Activated CD4-positive, alpha-beta T cell treated with anti-CD3 and anti-CD28 coated beads, Interleukin-2, amount 50 U/mL, for 48 hours (primary cell): ENCODE measurements at places on chromosomes 6 and 20.
A peak's percentile ranks its signal among the peaks of the same experiment; 100 is the strongest.

DNA sequence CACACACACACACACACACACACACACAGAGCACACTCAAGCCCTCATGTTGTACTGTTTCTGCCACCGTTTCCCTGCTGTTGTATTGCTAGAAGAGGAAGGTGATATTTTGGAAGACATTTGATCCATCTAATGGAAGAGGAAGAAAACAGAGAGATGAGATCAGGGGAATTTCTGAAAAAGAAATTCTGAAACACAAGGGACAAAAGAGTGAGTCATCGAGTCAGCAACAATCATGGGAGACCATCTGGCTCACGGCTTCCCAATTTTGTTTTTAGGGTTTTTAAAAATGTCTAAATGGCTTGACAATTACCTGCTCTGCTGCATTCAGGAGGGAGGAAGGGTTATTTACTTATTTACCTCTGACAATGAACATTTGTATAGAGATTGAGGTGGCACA is 22.0 kb downstream of the SOX4 start:
- DNase-seq, result no peak

- no peak for DNase-seq
Observed at GRCh38 chr6:85137865-85138264, 312.0 kb upstream of the NT5E start.

DNA sequence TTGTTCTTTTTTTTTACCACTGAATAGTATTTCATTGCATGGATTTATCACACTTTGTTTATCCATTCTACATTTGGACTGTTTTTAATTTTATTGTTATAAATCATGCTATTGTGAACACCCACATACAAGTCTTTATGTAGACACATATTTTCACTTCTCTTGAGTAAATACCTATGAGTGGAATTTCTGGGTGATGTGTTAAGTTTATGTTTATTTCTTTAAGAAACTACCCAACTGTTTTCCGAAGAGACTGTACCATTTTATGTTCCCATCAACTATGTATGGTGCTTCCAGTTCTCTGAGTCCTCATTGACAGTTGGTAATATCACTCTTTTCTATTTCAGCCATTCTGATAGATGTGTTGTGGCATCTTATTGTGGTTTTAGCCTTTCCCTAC is 54.0 kb downstream of the RIN2 start:
- no peak for DNase-seq

DNA sequence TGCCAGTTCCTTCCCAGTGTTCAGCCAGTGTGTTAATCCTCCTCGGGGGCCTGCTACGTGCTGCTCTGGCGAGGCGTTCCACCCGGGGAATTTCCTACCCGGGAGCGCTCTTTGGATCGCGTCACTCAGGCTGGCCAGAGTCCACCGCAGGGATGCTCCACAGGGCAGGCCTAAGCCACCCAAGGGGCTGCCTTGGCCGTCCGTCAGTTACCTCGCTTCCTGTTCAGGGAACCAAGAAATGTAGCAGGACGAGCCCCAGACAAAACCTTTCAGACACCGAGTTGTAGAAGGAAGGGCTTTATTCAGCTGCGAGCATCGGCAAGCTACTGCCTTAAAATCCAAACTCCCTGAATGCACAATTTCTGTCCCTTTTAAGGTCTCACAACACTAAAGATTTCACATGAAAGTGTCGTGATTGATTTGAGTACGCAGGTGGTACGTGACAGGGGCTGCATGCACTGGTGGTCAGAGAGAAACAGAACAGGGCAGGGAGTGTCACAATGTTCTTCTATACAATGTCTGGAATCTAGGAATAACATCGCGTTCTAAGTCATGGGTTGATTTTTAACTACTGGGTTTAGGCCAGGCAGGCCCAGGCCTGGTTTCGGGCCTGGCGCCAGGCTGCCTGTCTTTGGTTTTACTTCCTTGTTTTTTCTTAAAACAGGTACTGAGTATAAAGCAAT is 15.7 kb upstream of the POU5F1 start:
- no peak for DNase-seq

DNA sequence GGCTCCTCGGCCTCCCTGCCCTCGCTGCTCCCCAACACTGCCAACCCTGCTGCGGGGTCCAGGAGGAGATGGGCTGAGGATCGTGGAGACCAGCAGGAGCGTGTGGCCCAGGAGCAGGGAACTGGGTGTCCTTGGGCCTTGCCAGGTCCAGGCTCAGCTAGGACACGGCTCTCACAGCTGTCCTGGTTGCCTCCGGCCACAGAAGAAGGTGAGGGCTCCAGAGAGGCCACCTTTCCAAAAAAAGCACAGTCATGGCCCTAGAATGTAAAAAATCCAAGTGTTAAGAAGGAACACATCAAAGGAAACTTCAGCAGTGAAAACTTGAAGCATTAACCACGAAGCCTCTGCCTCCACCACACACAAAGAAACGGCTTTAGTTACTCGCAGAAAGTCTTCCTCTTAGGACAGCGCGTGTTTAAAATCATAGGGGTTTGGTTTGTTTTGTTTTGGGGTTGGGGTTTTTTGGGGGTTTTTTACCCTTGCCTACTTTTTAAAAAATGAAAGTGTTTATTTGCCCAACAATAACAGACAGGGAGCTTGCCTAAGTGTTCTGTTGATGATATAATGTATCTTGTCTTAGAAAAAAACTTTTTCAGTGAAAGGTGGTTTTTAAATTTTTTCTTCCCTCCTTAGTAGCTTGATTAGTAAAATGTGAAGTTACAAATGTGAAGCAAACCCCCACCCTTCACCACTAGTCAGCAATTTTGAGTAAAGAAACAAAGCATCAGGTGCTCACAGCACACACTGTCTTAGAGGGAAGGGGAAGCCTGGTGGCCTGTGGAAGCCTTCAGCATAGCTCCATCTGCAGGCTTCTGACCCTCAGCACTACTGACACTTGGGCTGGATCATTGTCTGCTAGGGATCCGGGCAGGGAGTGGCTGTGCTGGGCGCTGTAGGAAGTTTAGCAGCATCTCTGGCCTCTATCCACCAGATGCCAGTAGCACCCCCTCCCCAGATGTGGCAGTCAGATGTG is 60.0 kb downstream of the PTPN1 start:
- DNase-seq, result peak; percentile 61

GRCh38 chr6:170276369-170277057 is 14.4 kb downstream of the DLL1 start:
- DNase-seq, result no peak

- no peak for DNase-seq
Observed at GRCh38 chr6:81969814-81970213, 217.3 kb upstream of the TENT5A start.

- peak; percentile 24 for DNase-seq
Observed at GRCh38 chr6:116278854-116279231, 887 bp downstream of the TSPYL1 start.
